ENCODE measurements at places on chromosomes 6 and 20.
A peak's percentile ranks its signal among the peaks of the same experiment; 100 is the strongest.

- DNase-seq: no peak
Measured at GRCh38 chr6:92864966-92865555, 554.3 kb downstream of the EPHA7 start.

GRCh38 chr20:14801591-14802325, 464.3 kb upstream of the FLRT3 start:
- no peak for DNase-seq

DNA sequence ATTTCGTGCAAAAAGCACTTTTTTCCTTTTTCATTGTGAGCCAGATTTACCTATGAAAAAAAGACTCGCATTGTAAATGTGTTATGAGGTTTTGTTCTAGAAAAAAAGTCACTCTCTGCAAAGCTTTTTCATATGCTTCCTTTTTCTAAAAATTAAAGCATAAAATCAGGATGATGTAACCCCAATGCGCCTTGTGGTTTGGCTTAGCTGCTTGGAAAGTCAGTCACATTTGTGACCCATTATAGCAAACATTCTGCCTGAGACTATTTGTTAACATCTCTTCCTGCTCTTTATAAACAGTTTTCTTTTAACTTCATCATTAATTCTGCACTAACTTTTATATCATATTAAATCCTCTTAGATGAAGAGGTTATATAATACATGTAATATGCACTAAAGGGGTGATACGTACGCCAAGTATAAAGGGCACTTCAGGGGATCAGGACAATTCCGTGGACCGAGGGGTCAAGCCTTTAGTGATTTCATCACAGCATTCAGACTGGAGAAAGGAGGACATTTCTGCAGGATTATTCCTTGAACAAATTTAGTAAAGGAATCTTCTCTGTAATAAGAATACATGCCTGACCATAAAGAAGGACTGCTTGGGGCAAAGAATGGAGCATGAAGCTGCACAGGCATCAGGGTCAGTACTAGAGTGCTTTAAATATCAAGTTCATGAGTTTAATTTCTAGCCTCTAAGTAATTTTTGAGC, 48.1 kb upstream of the SMLR1 start:
- DNase-seq: no peak

DNA sequence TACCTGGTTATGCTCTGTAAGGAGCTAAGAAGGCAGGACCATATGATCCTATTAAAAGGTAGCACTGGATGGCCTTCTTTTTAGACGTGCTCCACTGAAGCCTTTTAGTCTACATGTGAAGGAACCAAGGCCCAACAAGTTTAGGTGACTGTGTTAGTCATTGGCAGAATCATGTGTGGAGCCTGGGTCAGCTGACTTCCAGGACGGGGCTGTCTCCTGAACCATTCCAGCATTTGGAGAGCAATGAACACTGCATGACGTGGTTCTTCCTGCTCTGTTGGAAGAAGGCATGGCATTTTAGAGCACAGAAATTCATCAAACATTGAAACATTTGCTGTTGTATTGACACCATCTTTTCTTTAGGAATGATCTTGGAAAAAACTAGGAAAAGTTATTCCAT, 87.8 kb upstream of the TIAM2 start:
- DNase-seq: no peak

- DNase-seq: no peak
Measured at GRCh38 chr6:52507557-52508260, 69.2 kb downstream of the TRAM2 start.

DNA sequence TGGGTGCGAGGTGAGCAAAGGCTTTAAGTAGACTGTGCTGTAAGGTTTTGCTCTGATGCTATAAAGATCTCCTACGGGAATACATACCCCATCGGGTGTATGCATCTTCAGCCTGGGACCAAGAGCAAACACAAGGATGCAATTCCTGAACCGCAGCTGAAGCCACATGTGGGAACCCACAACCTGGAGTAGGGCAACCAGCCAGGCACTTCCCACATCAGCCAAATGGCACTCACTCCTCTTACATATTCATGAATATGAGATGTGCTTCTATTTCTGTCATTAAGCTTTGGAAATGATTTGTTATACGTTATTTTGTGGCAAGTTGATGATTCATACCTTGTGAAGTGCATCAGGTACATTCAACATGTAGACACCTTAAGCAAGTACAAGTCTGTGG, 619.2 kb downstream of the C6orf118 start:
- no peak for DNase-seq

GRCh38 chr6:55729665-55730064, 145.7 kb downstream of the BMP5 start:
- DNase-seq: no peak

GRCh38 chr6:150028799-150029198, 3.5 kb upstream of the RAET1L start:
- DNase-seq: no peak

DNA sequence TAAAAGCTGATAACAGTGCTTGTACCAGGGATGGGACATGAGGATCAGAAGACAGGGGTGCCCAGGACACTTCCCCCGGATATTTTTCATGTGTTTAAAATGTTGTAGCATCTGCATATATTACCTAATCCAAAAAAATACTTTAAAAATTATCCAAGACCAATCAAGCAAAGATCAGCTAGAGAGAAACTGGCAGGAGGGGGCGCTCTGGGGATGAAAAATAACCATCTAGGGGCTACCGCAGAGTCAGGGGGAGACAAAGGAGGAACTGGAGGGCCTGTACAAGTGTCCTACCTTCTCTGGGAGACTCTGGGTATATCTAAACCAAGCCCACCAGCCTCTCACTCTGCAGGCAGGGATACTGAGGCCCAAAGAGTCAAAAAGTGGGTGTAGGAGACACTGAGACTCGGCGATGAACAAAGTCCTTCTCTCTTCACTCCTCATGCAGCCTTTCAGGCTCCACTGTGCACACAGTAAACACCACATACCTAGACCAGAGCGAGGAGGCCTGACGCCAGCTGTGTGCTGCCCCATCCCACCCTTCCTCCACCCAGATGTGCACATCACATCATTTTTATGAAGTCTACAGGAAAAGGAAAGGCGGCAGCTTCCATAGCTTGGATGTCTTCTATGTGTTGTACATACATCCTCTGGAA, 9.8 kb downstream of the RIMS4 start:
- DNase-seq: peak; percentile 8

GRCh38 chr20:40655451-40655850, 33.6 kb downstream of the MAFB start:
- DNase-seq: no peak

DNA sequence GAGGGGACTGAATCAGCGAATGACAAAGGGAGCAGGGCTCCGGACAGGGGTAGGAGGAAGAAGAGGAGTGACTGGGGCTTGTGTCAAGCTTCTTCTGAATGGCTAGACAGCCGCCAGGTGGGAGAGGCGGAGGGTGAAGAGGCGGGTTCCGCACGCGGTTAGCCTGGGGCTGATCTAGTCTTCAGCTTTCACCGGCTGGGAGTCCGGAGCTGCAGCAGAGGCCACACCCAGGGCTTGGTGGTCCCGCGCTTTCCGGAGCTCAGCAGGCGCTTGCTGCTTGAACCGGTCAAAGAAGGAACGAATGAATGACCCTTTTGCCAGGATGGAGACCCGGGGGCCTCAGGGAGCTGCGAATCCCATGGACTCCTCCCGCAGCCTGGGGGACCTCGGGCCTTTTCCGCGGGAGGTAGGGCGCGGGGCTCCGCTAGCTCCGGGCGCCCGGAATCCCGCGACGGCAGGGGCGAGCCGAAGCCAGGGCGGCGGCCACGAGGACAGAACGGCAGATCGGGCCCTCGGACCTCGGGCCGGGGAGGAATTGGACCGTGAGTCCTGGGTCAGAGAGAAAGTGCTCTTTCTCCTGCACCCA, at the start of gene C6orf141:
Gene C6orf141 (plus strand): TSS at position 177 of the 586 bp plus-strand sequence. CDS start 125 bp downstream, at position 302.
- DNase-seq: no peak

- DNase-seq: no peak
Measured at GRCh38 chr6:113082745-113083144, 735.6 kb downstream of the RFPL4B start.

DNA sequence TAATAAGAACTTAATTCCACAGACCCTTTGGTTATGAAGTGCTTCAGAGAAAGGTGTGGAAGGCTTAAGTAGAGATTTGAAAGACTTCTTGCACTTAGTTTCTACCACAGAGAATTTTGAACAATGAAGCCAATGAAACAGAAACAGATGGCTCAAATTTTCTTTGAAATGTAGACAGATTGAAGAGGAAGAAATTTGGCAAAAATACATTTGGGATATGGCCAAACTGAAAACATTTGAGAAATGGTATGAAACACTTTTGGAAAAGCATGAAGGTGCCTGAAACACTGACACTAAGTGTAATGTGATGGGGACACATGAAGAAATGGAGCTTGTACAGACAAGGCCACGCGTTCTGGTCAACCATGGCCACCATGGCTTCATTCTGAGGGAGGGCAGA, 272.4 kb upstream of the EXOC2 start:
- no peak for DNase-seq

DNA sequence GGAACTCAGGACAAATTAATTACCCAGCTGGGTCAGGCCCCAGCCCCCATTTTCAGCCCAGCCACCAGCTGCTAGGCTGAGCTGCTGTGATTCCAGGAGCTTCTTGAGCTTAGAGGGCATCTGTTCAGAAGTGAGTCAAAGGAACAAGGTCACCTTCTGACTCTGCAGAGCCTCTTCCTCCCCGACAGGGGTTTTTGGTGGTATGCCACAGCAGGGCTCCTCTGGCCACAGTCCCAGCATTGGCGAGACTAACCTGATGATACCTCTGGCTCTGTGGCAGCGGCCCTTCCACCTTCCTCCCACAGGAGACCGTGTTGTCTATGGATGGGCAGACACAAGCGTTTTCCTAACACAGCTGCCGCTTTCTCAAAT, 39.7 kb downstream of the ZC3H12D start:
- no peak for DNase-seq

DNA sequence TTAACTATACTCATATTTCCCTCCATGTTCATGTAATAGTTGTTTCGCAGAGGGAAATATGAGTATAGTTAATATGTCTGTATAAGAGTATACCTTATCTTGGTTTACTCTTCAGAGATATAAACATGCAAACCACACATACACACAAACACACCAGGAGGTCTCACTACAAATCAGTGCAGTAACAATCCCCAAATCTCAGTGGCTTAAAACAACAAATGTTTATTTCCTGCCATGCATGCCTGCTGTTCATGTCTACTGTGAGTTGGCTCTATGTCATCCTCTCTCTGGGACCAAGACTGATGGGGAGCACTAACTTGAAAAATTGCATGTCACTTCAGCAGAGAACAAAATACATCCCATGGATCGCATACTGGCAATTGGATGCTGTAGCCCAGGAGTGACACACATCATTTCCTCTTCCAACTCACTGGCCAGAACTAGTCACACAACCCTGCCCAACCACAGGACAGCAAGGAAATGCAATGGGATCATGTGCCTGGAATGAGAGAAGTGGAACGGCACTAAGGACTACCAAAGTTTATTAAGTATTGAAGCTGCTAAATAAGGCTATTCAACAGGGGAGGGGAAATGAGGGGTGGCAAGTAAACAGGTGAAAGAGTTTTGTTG, 89.0 kb upstream of the DTNBP1 start:
- no peak for DNase-seq

- DNase-seq: no peak
Measured at GRCh38 chr6:1479095-1479494, 89.7 kb downstream of the FOXF2 start.

- no peak for DNase-seq
Measured at GRCh38 chr20:13436530-13436929, 202.2 kb downstream of the TASP1 start.

DNA sequence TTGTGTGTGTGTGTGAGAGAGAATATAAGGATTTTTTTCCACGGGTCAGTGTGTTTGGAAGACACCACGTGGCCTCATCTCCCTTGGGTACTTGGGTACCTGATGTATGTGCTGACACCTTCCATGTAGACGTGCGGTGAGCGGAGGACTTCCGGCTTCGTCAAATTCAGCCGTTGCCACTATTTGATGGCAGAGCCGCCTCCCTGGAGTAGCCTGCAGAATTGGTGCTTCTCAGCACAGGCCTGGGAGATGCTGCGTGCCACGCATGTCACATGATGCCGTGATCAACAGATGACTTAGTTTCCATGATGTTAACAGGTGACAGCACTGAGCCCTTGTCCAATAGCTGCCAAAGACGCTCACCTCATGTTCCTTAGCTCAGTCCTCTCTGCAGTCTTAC, 69.4 kb downstream of the CDH4 start:
- DNase-seq: no peak

DNA sequence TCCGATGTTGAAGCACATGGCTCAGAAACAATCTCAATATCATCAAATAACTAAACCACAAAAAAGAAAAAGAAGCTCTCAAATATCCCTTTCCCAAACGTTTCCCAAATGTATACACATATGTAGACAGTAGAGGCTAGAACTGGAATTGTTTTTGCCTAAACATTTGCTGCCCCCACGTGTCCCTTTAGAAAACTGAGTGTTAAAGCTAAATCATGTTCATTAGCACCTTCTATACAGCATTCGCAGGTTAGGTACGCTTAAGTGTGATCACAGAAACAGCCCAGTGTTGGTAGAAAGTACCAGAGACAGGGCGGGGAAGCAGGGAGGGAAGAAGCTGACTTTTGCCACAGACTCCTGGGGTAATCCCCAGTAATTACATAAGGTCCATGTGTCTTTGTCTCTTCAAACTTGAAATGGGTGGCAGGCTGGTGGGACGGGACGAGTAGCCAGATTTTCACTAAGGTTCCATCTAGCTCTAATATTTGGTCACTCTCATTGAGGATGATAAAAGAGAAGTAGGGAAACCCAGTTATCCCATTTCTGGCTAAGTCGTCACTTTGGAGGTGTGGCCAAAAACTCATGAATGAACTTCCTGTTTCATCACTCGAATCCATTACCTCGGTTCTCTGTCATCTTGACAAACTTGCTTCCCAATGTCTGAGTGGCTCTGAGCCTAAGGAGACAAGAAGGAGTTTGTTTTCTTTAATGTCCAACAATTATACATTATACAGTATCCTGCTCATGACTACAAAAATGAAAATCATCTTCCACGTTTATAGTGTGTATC, 15.0 kb upstream of the TFAP2A start:
- DNase-seq: peak; percentile 64

- peak; percentile 49 for DNase-seq
Measured at GRCh38 chr6:26311012-26311384, 54.0 kb upstream of the BTN3A2 start.

- DNase-seq: no peak
Measured at GRCh38 chr6:10305790-10306415, 109.0 kb downstream of the TFAP2A start.

- DNase-seq: no peak
Measured at GRCh38 chr20:42734660-42735368, 454.9 kb downstream of the PTPRT start.

All from OCI-LY7 (cell line).